Umbilical cord (tissue), 2 donors: ENCODE measurements at places on chromosomes 7 and 10. TPM values are rescaled to one million over a fixed set of nuclear protein-coding genes. Genes with fewer than 3 reads are reported as not detected.
A peak's percentile ranks its signal among the peaks of the same experiment; 100 is the strongest.

GRCh38 chr10:123150271-123150985 is 2.5 kb downstream of the HMX2 start:
- DNase-seq = no peak

DNA sequence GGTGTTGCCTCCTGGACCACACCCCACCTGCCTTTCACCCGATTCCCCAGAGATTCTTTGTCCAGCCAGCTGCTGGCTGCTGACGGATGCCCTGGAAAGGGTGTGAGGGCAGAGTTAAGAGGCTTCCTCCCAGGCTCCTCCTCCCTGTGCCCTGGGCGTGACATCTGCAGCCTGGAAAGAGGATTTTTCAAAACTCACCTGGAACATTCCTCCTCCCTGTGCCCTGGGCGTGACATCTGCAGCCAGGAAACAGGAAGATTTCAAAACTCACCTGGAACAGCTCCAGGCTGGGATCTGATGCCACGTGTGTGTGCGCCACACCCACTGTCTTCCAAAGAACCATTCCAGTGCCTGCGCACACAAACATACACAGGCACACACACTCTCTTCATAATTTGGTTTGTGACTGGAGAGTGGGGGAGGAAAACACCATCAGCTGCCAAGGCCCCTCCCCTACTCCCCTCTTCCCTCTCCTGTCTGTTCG is 5.2 kb downstream of the MARVELD1 start:
- DNase-seq = peak; percentile 62

- DNase-seq = no peak
These were observed 136.8 kb downstream of the C10orf90 start for GRCh38 chr10:126533644-126534043.

DPYSL4 gene
- 1.2 TPM for total RNA-seq

MYOF gene
- 109 TPM for total RNA-seq
